Stimulated activated CD4-positive, alpha-beta T cell treated with anti-CD3 and anti-CD28 coated beads, Interleukin-12 subunit alpha, Interleukin-12 subunit beta, amount 100 ng/mL, for 4 hours (primary cell): ENCODE measurements at places on chromosomes 1 and 21.

DNA sequence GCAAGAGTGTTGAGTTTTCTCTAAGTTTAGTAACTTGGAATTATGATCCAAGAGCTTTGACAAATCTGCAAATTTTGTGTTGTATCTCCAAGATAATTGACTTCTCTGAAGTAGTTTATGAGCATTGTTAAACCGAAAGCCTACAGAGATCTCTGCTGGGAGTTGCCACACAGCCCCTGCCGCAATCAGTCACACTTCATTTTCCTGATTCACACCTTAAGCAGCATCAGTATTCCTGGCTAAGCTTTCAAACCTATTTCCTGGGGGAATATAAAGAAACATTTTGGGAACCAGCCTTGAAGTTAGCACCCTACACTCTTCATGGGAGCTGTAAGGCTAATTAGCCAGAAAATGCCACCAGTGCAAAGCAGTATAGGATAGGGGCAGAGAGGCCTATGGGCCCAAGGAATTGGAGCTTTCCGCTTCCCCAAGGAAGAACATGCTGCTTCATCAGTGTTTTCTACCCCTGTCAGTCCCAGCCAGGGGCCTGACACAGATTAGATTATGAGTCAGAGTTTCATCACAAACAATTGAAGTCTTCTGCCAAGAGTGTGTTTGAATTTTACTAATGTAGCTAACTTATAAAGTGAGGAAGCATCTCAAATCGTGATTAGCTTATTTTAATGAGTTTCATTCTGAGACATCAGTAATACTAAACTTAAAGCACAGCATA lies 23.2 kb upstream of the CACYBP start:
- DNase-seq = no peak

DNA sequence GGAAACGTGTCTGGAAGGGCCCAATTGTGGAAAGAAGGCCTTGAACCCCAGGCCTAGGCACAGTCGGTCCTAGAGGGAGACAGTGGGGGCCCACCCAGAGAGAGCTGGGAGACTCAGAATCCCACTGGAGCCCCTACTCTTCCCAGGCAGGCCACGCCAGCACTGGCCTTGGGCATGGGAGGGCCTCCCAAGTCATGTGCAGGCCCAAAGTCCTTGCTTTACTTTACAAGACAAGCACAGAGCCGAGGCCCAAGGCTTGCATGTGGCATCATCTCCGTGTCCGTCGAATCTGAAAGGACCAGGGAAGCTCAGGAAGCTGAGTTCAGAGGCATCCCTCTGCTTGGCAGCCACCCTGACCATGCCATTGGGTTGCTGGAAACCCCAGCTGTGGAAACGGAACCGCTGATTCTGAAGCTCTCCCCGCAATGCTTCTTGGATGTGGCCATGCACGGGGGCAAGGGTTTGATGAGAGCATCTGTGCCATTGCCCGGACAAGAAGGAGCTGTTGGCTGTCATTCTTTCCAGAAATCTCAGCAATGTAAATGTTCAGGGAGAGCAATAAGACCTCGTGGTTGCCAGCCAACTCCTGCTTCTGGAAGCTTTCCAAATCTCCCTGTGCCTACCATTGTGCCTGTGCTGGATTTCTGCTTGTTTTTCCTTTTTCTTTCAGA lies 32.8 kb downstream of the ABCG1 start:
- no peak for DNase-seq

GRCh38 chr1:26951216-26951615 lies 9.1 kb downstream of the KDF1 start:
- no peak for DNase-seq

GRCh38 chr1:33143698-33144097 lies 38.1 kb downstream of the TRIM62 start:
- DNase-seq = no peak

DNA sequence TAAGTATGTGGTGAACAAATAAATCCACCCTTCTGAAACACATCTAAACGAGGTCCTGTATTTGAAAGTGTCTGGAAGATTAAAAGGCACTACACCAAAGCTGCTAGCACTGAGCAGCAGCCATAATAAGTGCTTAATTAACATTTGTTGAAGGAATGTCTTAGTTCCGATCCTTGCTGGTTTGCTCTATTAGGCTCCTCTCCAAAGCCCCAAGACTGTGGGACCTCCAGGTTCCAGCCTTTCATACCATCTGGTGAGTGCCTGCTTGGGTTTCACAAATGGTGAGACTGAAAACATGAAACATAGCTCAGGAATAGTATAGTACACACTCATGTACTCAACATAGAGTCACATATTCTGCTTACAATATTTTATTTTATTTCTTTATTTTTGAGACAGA lies 640 bp upstream of the CYP2J2 start:
- DNase-seq = no peak

DNA sequence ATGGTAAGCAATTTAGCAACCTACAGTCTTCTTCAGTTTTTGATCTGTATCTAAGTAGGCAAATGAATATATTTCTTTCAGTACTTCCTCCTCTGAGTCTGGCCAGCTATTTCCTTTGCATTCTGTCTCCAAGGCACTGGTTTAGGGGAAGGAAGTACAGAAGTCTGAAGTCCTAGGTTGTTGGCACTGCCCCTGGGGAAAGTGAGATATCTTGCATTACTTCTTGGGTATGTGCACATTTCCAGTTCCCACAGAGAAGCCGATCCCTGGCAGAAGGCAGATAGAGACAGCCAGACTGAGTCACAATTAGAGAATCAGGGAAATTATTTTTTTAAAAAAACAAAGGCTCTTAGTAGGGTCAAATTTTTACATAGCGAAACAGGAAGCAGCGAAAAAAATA lies 98.8 kb downstream of the RASAL2 start:
- DNase-seq = no peak

DNA sequence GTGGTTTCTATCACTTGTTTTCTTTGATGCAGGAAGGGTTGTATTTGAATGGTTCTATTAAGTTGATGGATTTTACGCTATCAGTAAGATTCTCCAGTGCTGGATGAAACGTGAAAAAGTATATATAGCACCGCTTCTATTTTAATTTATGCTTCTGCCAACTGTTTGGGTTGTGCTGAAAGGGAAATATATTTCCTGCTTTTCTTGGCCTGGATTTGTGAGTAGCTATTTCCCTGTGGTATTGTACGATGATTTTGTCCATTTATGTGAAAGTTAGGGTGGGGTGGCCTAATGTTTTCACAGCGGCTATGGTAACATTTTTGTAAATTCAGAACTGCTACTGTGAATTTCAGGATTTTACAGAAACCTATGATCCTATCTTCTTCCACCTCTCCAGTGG lies 322 bp downstream of the C1orf162 start:
- no peak for DNase-seq

DNA sequence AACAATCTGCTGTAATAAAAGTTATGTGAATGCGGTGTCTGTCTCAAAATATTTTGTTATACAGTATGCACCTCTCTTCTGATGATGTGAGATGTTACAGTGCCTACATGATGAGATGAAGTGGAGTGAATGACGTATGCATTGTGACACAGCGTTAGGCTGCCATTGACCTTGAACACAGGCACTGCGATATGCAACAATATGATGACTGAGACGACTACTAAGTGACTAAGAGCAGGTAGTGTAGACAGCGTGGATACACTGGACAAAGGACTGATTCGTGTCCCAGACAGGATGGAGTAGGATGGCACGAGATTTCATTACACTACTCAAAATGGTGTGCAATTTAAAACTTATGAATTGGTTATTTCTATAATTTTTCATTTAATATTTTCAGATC lies 8.4 kb downstream of the SGIP1 start:
- DNase-seq = no peak

- no peak for DNase-seq
Measured at GRCh38 chr1:76066394-76066793, 8.2 kb upstream of the ST6GALNAC3 start.

DNA sequence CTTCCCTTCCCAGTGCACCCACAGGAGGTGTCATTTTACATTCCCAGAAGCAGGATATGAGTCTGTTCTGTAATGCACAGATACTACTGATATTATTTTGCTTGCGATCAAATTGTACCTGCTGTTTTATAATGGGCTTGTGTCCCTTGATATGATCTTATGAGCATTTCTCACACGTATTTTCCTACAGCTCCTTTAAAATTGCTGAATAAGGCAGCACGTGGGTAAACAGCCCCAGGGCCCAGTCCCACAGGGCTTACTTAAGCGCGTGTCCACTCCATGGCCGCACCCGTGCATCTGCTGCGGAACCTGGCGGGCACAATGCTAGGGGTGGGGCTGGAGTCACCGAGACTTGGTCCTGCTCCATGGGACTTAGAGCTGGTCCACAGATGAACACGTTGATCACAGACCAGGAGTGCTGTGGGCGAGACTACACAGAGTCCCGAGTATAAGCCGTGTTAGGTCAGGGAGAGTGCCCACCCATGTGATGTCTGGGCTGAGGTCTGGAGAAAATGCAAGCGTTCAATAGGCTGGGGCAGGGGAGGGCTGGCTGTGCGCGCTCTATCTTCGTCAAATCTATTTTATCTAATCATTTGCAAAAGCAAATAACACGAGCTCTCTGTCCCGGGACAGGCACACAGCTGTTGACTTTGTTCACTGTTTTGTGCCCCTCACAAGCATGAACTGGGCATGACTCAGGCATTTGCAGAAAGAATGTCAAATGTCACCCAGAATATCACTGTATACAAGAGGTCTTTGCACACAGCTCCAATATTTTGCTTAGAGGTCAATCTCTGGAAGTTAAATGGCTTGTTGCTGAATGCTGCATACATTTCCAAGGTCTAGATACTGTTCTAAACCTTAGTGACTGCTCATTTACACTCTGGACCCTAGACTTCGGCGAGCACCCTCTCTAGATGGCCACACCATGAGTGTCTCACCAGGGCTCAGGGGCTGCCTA lies 119.3 kb downstream of the CRYAA start:
- DNase-seq = no peak

DNA sequence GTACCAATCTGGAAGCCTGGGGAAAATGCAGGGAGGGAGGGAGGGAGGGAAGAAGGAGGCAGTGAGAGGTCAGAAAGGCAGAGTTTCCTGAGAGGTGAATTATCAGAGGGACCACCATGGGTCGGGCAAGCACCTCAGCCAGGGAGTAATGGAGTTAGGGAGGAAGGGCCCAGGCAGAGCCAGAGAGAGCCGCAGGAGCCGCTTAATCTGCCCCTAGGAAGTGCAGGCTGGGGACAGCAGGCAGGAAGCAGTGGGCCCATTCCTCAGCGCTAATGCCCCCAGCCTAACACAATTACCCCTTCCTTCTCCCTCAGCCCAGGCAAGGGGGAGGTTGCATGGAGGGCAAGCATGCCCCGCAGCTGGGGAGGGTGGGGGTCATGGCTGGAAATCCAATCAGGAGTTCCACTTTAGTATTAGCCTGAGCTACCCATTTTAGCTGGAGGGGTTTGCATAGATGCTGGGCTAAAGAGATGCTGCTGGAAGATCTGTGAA lies 109.0 kb downstream of the TMEM53 start:
- no peak for DNase-seq

DNA sequence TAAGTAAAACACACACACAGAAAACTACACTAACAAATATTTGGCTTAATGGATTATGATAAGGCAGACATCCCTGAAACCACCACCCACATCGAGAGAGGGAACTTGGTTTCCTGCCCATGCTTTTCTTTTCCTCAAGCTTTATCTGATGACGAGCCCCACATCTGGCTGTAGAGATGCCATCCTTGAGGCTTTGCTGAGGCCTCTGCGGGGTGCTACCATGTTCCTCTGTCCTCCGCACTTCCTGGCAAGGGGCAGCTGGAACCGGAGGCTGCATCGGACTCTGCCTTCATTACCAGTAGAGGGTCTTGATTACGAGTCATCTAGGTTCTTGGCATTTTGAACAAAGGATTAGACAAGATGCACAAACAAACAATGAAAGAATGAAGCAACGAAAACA lies 21.7 kb upstream of the C1orf174 start:
- no peak for DNase-seq

DNA sequence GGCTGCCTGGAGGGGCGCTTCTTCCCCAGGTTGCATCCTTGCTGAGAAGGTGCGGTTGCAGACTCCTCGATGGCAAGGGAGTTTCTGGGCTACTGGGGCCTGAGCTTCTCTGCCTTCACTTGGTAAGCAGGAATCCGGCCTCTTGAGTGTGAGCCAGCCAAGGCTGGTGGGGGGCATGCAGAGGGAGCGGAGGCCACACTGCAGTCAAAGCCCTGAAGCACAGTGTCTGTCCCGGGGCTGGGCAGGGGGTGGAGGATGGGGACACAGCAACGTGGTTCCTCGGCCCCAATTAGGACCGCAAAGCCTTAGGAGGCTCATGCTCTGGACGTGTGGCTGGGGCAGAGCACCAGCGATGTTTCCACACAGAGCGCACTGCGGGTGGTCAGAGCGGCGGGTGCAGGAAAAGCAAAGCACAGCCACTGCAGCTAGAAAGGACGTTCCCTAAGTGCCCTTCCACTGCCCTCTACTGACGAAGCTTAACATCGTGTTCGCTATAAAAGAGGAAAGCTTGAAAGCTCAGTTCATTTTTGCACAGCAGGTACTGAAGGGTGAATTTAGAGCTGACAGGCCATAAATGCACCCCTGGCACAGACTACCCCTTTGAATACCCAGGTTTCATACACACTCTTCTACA lies 60.7 kb upstream of the COG2 start:
- no peak for DNase-seq

- DNase-seq = no peak
Measured at GRCh38 chr1:151584278-151584677, 27.6 kb upstream of the SNX27 start.

DNA sequence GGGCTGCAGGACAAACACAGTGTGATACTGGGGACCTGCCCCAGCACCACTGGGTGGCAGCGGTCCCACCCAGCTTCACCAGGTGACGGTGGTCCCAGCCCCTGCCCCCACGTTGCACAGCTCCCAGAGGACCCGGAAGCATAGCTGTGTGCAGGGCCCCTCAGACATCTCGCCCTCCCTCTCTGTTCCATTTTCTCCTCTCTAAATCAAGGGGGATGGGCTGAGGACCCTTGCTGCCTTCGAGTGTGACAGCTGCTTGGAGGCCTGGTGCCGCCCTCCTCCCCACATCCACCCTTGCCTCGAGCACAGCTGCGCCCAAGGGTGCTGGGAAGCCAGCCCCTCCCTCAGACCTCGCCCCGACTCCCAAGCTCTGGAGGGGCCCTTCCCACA lies 16.1 kb upstream of the LRRC3 start:
- no peak for DNase-seq

- no peak for DNase-seq
Measured at GRCh38 chr1:91440847-91441246, 36.2 kb upstream of the HFM1 start.

DNA sequence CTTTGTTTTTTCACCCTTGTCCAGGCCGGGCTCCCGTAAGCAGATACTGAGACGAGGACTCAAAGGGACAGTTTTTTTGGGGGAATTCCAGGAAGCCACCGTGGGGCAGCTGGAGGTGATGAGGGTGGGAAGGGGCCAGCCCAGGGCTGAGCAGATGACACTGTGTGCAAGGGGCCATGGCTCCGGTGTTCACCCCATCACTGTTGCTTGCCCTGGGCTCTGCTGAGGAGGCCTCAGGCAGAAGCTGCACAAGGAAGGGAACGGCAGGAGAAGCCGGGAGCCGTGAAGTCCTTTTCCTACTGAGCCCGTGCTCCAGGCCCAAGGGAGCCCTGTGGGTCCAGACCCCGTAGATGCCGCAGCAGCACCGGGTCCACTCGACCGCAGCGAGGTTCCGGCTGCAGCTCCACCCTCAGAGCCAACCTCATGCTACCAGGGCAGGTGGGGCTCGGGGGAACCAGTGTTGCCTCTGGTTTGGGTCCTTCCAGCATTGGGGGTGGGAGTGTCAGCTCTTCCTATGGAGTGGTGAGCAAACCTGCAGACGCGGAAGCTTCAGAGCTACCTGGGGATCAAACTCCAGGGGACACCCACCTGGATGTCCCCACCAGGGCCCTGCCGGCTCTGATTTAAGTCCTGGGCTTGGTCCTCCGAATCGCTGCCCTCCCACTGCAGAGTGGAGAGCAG lies 4.3 kb upstream of the CALML6 start:
- DNase-seq = no peak
